ENCODE measurements at places on chromosomes 1 and 21.

DNA sequence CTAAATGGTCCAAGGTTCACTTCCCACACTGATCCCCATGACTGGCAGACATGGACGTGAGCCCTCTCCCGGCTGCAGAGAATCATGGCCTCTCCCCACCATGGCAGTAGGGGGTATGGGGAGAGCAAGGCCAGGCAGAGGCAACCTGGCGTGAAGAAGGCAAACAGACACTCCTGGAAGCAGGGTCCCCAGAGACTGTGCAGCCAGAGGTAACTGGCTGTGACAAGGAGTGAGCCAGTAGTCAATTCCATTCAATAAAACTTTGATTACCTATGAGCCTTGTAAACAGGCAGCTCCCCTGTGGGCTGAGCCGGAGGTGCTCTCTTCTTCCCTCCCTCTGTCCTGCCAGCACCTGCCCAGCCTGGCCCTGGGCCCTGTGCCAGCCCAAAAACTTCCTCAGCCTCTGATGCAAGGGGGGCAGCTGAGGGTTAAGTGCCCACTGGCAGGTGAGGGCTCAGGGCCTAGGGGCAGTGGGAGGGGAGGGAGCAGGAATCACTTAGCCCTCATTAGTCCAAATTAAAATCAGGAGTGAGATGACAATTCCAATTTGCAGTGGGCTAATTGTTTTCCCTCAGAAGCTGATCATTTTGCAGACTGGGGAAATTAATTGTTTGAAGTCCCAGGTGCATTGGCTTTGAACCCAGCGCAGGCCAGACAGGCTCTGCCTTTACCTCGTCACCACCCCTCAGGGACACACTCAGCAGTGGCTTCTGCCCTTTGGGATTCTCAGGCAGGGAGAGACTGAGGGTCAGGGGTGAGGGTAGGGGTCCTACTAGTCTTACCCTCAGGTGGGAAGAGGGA lies 35.6 kb downstream of the LRRN2 start:
- no peak for DNase-seq

DNA sequence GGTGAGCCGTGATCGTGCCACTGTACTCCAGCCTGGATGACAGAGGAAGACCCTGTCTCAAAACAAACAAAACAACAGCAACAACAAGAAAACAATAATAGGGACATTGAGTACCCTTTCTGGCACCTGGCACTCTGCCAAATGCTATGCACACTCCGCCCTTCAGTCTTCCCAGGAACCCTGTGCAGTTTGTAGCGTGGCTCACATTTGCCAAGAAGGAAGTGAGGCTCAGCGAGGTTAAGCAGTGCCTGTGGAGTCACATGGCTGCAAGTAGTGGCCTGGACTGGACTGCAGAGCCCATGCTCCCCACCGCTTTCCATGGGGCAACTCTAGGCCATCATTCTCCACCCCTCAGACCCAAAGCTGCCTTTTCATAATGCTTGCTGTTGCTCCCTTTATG lies 5.3 kb upstream of the EVA1B start:
- no peak for DNase-seq

GRCh38 chr1:9838946-9839345 lies 15.2 kb upstream of the CLSTN1 start:
- no peak for DNase-seq

GRCh38 chr1:31798086-31798432 lies 17.8 kb downstream of the SPOCD1 start:
- no peak for DNase-seq

DNA sequence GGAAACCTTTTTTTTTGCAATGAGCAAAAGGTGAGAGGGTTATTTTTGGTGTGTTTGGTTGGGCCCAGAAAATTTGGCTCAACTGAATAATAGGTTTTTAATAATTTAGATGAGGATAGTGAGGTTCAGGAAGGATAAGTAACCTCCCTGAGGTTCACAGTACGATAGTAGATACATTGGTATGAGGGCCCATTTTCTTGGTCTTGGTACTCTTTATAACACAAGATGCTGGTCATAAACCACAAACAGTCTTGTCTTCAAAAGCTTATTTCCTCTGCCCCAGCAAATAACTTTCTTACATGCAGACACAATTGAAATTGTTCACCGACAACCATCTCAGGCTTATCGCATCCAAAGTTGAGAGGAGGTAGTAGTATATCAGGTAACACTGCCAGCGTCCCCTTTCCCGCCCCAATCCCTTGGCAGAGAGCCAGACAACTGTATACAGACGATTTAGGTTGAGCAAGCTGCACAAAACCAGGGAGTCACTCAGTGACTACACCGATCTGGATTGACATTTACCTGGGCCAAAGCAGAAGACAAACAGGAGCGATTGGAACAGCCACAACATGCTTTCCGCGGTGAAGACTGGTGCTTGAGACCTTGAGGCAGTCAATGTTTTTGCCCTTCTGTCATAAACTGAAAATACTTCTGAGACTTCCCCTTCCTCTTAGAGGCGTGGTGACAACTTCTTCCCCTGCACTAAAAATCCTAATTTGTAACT lies at the start of gene SLAMF6:
SLAMF6 (minus strand) TSS at position 634 of the 724 bp plus-strand sequence; CDS start at position 571, 63 bp downstream.
- DNase-seq: peak; percentile 74

DNA sequence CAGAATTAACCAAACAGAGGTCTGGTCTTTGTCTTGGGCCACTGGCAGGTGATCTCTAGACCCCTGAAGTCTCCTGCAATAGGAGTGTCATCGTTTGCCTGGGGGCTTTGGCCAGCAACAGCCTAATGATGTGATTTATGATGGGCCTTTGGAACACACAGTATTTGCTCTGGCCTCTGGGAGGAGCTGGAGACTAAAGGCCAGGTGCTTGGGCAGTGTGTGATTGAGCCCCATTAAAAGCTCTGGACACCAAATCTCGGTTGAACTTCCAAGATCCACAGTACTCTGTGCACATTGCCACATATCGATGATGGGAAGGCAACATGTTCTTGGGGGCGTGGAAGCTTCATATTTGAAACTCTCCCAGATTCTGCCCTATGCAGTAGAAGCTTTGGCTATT lies 32.0 kb upstream of the TLR5 start:
- no peak for DNase-seq

GRCh38 chr1:65092691-65093090 lies 55.3 kb upstream of the AK4 start:
- DNase-seq: no peak

DNA sequence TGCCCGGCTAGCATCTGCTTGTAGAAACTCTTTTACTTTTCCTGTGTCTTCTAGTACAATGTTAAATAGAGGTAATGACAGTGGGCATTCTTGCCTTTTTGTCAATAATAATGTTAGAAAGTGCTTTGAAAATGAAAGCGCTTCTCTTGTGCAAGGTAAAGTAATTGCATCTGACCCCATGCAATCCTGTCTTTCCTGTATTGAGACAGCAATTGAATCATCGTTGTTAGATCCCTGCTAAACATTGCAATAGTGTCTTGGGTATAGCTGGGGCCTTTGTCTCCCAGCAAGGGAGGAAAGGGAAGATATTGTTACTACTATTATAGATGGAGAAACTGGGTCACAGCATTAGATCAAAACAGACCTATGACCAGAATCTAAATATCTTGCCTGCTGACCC lies 80.9 kb downstream of the TLR5 start:
- DNase-seq: no peak

DNA sequence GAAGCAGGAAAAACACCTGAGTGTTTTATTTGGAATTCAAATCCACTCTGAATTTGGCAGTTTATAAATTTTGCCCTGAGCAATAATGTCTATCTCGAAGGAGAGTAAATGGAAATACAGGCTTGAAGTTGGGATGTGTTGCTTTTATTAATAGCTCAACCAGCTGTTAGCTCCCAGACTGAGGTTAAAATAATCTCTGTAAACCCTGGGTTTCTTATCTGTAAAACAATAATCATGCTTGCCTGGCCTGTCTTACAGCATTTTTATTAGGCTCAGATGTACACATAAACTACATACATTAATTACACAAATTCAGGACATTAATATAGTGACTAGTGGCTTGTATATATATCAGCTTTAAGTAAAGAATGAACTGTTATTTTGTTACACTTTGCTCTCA lies 148.5 kb downstream of the GALNT2 start:
- no peak for DNase-seq
